ENCODE measurements at places on chromosomes 12 and 14.

GRCh38 chr12:120481022-120481767 lies 11.6 kb upstream of the SRSF9 start:
- no peak for DNase-seq

DNA sequence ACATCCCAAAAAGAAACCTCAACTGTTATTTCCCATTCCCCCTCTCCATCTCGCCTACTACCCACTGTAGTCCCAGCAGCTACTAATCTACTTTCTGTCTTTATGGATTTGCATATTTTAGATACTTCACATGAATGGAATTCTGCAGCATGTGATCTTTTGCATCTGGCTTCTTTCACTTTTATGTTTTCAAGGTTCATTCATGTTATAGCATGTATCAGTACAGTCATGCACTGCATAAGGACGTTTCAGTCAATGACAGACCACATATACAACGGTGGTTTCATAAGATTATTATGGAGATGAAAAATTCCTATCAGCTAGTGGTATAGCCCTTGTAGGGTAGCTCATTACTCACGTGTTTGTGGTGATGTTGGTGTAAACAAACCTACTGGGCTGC lies 24.5 kb downstream of the PCNX4 start:
- DNase-seq, result no peak

DNA sequence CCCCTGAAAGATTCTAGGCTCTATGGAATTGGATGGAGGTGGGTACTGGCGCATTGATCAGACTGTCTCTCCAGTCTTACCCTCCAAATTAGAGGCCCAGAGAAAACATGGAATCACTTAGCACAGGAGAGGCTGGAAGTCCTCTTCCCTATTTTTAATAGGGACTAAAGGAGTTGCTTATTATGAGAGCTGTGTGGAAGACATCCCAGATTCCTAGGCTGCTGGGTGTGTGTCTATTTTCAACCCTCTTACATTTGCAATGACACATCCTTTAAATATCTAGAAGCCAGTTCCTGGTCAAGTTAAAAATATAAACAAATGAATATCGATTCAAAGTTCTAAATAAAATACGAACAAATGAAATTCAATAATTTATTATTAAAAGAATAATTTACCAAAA lies 58.3 kb upstream of the ARID2 start:
- no peak for DNase-seq

- DNase-seq, result no peak
Measured at GRCh38 chr14:63448841-63449240, 94.3 kb downstream of the PPP2R5E start.

- DNase-seq, result no peak
Measured at GRCh38 chr12:77402716-77403115, 337.3 kb upstream of the E2F7 start.

DNA sequence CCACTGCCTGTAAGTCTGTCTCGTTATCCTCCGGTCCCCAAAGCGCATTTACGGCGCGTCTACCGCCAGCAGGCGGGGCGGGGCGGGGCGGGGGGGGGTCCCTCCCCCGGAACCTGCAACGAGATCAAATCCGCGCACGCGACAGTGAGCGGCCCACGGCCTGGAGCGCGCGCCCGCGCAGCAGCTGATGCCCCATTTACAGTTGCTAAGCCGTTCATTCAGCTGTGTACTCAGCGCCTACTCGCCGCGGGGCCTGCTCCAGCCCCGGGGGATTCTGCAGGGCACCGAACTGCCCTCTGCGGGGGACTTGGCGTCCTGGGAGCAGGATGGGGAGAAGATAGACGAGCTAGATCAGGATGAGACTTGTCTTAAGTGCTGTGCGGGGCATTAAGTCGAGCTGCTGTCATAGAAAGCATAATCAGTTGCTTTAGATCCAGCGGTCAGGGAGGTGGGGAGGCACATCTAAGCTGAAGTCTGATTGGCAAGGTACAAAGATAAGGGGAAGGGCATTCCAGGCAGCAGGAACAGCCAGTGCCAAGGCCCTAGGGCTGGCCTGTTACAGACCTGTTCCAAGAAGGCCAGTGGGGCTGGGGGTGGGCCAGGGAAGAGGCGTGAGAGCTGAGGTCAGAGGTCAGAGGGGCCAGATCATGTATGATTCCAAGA lies 1.4 kb upstream of the CCDC85C start:
- DNase-seq, result peak; percentile 75

GRCh38 chr12:32076941-32077340 lies 29.7 kb upstream of the BICD1 start:
- DNase-seq, result no peak

DNA sequence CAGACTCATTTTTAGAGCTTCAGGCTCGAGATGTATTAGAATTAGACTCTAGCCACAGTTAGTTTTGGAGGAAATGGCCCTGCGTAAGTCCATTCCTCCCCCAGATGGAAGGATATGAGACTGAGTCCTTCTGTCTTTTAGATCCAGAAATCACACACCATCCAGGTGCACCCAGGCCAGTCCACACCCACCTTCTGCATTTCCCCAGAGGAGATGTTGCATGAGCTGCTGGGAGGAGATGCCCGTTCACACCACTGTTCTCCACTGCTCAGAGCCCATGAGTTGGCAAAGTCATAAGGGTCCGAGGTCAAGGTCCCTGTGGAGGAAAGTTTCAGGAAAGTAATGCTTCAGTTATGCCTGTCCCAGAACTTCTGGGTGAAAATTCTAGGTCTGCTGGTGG lies 29.2 kb downstream of the VWF start:
- DNase-seq, result no peak

DNA sequence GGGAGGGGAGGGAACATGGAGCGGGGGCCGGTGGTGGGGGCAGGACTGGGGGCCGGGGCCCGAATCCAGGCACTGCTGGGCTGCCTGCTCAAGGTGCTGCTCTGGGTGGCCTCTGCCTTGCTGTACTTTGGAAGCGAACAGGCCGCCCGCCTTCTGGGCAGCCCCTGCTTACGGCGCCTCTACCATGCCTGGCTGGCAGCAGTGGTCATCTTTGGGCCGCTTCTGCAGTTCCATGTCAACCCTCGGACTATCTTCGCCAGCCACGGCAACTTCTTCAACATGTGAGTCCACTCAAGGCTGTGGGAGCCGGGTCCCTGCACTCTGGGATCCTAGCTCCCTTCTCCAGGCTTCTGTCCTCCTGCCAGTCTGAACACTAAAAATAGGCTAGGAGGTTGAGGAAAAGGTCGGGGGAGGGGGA lies 1.1 kb downstream of the FITM1 start:
- no peak for DNase-seq

- DNase-seq, result no peak
Measured at GRCh38 chr12:120169946-120170345, 24.6 kb downstream of the GCN1 start.

- no peak for DNase-seq
Measured at GRCh38 chr14:99516871-99517642, 35.8 kb downstream of the CCNK start.

GRCh38 chr12:2113119-2113912 lies 60.5 kb downstream of the CACNA1C start:
- DNase-seq, result no peak

DNA sequence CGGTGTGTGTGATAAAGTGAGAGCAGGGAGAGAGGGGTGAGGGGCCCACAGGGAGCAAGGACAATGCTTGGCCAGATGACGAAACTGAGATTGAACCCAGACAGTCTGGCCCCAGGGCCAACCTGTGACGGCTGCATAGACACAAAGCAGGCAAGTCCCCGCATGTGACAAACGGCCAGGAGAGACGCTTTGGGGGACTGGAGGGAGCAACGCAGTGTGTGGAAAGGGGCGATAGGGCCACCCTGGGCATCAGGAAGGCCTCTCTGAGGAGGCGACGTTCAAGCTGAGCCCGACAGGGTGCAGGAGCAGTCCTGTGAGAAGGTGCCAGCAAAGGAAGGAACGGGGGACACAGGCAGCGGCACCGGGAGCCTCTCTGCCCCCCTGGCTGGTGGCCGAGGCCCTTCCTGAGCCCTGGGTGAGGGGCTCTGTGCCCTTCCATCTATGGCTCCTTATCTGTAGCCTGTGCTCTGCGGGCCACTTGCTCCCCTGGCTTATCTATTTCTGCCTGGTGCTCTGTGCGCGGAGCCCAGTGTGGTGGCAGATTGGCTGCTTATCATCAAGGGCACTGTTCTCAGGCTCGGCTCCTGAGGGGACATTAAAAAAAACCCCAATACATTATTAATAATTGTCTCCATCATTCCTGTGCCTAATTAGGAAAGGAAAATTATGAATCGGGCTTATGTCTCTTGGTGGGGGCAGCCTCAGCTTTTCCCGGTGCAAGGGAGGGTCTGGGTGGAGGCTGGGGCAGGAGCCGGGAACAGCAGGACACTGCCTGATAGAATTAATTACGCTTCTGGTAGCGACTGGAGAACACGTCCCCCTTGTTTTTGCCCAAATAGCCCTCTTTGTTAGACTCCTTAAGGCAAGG lies 39.8 kb downstream of the PRIMA1 start:
- DNase-seq, result no peak

GRCh38 chr12:124713436-124714082 lies 146.1 kb upstream of the NCOR2 start:
- peak; percentile 52 for DNase-seq

- DNase-seq, result no peak
Measured at GRCh38 chr14:77859934-77860570, 60.1 kb downstream of the ADCK1 start.

DNA sequence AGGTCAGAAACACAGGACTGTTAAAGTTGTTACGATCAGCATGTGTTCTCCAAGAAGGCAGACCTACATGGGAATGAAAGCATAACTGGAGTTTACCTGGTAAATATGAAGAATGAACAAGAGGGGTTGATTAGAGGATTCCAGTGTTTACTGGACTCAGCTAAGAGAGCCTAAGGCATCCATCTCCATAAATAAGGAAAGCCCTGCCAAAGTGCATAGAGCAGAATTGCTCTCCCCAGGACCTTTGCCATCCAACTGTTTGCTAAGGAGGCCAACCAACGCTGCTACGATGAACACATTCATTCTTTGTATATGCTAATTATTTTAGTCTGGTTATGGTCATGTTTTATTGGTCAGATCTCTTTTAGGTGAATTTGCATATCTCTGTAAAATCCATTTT lies 17.1 kb upstream of the PAWR start:
- DNase-seq, result no peak

- no peak for DNase-seq
Measured at GRCh38 chr12:3667485-3667884, 85.4 kb downstream of the CRACR2A start.

DNA sequence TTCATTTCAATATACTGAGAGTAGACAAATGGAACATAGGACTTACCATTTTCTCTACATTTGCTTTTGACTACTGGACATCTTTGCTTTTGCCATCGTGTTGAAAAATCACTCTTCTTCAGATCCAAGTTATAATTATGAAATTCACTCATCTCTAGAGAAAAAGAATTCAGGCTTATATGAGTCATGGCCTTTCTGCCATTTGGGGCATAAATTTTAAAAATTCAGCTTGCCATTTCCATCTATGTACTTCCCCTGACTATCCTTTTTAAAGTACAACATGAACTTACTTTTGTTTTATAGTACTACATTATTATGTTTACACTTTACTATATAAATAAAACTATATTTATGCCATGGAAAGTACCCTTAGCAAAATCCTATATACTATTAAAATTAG lies 3.0 kb downstream of the KLRK1 start:
- no peak for DNase-seq

DNA sequence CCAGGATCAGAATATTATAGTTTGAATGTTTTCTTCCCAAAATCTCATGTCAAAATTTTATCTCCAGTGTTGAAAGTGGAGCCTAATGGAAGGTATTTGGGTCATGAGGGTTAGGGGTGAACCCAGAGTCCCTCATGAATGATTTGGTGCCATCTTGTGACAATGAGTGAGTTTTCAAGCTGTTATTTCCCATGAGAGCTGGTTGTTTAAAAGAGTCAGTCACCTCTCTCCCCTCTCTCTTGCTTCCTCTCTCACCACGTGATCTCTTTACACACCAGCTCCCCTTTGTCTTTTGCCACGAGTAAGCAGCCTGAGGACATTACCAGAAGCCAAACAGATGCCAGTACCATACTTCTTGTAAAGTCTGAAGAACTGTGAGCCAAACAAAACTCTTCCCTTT lies 561.6 kb downstream of the RERGL start:
- no peak for DNase-seq

DNA sequence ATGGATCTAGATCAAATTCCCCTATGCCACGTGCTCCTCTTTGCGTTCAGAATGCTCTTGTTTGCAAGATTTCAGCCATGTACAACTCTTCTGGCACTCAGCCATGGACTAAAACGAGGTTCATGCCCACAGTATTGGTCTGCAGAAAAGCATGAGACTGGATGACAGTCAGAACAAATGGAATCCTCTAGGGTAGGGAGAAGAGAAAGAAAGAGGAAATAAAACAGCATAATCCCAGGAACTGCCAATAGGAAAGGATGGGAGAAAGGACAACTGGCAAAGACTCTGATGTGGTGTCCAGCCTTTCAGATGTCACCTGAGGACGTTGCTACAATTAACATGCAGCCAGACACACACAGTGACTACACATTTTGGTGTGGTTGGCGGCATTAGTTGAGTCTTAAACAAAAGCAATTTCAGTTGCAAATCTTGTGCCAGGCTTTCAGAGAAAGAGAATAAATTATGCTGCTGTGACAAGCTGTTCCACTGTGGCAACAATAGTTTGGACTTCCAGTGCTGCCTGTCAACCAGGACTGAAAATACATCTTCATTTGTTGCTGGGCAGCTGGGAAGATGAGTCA lies 338.0 kb downstream of the RGS6 start:
- no peak for DNase-seq
